ENCODE measurements at places on chromosomes 5 and 9.

- DNase-seq = no peak
These were observed 7.3 kb upstream of the DHFR start for GRCh38 chr5:80662108-80662507.

- DNase-seq = no peak
These were observed 5.0 kb upstream of the C1QTNF3 start for GRCh38 chr5:34047774-34048572.

GRCh38 chr5:179164331-179165311 is 104.4 kb downstream of the ZNF354C start:
- DNase-seq = no peak

DNA sequence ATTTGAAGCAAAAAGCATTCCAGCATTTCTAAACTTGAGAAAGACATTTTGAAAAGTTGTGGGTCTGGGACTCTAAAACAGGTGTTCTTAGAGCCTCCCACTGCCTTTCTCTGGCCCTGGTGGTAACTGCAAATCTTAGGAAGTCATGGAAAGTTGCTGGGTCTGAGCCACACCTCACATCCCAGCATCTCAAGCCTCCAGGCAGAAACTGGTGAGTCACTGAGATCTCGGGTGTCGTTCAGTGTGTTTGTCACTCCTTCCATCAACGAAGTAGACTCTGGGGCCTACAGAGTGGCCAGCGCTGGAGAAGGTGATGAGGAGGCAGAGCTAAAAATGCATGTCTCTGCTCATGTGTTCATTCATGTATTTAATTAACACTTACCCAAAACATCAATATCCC is 59.6 kb upstream of the C5orf58 start:
- peak; percentile 35 for DNase-seq

GRCh38 chr5:82422001-82422740 is 144.0 kb upstream of the RPS23 start:
- DNase-seq = no peak

DNA sequence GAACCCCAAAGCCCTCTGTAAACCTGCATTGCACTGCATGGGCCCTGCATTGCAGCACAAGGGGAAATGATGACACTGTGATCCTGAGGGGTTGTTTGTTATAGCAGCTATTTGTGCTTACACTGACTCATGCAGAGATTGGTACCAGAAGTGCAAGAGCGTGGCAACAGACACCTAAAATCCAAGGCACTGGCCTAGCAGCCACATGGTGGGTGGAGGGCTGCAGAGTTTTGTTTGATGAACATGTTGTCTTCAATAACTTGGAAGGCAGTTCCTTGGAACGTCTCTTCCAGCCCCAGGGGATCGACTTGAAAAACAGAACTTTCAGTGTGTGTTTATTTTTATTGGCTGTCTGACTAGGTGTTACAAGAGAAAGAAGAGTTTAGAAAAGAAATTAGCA is 14.5 kb downstream of the FCN2 start:
- DNase-seq = no peak
